ENCODE measurements at places on chromosomes 11 and 22.

GRCh38 chr11:78138694-78139421 is 568 bp downstream of the ALG8 start:
- DNase-seq, result no peak

- DNase-seq, result no peak
Observed at GRCh38 chr11:103628121-103628520, 408.3 kb upstream of the DDI1 start.

DNA sequence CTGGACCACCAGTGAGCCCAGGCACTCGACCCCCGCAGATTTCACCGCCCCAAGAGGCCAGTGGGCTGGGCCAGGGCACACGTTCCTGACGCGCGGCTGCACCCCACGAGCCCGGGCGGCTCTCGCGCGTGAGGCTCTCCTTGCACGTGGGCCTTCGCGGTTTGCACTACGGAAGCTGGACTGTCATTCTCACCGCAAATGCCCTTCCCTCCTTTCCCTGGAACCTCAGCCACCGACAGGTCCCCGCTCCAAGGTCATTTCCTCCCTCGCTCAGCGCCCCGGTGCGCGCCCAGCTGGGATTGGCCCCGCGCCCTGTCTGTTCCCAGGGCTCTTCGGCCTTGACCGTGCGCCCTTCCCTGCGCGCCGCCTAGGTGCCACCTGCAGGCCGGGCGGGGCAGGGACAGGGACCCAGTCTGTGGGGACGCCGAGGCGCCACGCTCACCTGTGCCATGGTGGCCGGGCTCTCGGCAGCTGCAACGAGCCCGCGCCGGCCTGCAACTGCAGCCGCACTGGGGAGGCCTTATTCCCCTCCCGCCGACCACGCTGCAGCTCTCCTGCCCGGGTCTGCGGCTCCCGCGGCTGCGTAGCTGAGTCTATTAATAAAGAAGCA is 2.1 kb upstream of the CPT1A start:
- DNase-seq, result peak; percentile 49

DNA sequence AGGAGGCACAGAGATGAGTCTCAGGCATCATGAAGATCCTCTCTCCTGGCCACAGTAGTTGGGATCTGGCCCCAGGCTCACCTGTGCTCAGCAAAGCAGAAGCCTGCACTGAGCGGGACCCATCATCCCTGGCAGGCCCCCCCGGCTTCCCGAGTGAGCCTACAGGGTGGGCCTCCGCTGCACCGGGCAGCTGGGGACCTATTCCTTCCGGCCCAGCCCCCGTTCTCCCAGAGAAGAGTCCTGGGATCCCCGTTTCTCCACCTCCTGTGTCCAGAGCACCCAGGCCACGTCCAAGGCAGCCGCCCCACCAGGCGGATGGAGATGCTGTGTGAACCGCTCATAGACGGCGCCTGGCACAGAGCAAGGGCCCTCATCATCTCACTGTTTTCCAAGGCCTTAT is 52.5 kb downstream of the ANO1 start:
- DNase-seq, result no peak

GRCh38 chr11:383431-383830 is 10.6 kb upstream of the PKP3 start:
- DNase-seq, result no peak

DNA sequence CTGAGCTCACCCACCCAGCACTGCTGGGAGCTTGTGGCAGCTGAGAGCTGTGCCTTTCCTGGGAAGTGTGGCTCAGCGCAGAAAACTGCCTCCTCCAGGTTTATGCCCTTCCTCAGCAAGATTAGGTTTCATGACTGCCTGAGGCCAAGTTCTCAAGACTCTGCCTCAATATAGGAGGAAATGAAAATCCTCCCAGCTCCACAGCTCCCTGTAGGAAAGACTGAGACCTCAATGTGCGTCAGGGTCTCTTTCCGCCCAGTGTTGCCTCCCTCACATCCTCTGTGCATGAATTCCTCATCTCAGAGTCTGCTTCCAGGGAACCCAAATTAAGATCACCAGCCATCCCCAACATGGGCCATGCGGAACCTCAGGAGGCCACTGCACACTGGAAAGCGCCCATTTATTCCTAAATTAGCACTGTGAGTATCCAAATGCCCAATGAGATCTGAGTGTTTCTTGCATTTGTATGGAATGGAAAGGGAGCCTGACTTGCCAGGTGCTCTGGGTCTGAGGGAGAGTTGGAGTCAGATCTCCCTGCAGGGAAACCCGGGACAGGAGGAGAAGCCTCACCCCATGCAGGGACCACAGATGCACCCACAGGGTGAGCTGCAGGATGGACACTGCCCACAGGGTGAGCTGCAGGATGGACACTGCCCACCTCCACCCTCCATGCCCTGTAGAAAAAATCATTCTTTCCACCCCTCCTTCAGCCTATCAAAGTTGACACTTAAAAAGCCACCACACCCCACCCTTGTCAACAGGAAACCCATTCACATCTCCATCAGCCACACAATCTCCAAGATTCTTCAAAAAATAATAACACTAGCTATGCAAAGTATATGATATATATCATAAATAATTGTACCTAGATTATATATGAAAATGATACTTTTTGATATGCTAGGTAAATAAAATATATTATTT is 97.4 kb upstream of the IGLL5 start:
- no peak for DNase-seq

GRCh38 chr11:45141631-45142030 is 4.8 kb upstream of the PRDM11 start:
- no peak for DNase-seq

DNA sequence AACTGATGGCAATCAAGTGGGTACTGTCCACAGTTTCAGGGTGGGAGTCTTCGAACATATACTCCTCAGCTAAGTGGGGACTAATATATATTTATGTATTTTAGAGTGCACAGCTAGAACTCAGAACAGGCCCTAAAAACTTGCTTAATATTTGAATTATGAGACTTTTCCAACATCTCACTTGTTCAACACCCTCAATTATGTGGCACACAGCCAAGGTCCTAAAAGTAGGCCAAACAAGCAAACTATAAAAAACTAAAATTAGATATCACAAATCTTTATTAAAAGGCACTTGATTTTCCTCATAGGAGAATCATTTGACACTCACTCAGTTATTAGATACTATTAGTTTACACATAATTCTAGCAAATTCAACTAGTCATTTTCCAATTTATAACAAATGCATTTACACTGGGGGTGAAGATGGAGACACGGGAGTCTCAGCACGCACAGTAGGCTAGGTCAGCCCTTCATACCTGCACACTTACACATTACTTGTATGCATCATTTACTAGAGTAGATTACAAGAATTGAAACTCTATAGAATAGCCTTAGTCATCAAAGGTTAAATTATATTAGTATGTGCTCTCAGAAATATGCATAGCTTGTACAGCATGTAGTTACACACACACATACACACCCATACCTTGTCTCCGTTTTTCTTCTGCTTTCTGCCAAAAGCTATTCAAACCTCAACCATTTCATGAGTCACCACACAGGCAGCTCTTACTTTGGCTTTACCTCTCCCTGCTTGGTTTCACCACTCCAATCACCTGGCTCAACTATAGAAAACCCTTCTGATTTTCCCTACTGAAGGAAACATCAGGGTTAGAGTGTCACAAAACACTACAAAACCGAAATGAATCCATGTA is 171.5 kb downstream of the SBF2 start:
- no peak for DNase-seq

DNA sequence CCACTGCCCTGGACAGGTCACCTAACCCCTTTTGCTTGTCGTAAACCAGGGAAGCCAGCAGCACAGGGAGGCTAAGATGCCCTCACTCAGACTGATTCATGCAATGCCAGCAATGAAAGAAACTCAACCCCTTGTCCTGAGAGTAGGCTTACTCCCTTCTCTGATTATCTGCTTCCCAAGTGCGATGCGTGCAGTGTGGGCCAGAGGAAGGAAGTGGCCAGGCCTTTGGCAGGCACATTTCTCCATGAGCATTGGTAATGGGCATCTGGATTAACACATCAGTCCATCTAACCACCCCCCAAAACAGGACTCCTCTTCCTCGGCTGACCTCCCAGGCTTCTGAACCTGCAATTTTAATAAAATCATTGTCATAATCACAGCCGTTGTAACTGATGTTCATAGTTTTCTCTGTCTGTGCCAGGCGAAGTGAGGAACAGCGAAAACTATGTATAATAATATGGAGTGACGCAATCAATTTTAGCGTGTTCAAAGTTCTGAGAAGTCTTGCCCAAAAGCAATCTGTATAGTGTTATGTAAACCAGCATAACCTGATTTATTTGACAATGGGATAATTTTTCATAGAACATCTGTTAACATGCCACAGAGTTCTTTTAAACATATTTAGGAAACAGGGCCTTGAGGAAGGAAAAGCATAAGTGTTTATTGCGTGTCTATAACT is 33.9 kb downstream of the TST start:
- no peak for DNase-seq

DNA sequence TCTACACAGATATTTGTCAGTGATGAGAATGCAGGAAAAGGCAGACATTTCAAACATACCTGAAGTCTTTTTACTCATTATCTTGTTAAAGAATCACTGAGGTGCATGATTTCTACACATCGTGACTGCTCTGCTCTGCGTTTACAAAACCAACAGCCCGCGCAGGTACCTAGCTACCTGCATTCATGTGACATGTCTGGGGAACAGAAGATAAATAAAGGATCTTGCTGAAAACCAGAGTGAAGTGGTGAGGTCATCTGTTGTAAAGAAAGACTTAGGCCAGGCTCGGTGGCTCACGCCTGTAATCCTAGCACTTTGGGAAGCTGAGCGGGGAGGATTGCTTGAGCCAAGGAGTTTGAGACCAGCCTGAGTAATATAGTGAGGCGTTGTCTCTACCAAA is 15.7 kb downstream of the ASPHD2 start:
- no peak for DNase-seq

- no peak for DNase-seq
Observed at GRCh38 chr11:11027288-11027687, 169.4 kb upstream of the ZBED5 start.

DNA sequence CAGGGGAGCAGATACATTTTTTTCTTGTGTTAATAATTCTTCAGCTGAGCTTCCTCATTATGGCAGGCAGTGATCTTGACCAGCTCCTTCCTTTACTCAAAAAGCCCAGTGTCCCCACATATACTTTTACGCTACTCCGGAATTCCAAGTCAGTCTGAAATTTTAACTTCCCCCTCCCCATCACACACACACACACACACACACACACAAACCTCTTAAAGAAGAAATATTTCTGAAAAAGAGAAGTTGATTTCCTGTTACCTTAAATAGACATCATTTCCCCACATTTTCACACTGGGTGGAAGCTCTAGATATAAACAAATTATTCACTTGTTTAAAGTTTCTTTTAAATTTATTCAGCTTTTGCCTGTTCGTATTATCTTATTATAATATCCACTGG is 113.9 kb downstream of the DBX1 start:
- no peak for DNase-seq

GRCh38 chr11:95522874-95523273 is 266.7 kb downstream of the FAM76B start:
- DNase-seq, result no peak

GRCh38 chr22:24146194-24146616 is 35.1 kb upstream of the SUSD2 start:
- DNase-seq, result no peak

DNA sequence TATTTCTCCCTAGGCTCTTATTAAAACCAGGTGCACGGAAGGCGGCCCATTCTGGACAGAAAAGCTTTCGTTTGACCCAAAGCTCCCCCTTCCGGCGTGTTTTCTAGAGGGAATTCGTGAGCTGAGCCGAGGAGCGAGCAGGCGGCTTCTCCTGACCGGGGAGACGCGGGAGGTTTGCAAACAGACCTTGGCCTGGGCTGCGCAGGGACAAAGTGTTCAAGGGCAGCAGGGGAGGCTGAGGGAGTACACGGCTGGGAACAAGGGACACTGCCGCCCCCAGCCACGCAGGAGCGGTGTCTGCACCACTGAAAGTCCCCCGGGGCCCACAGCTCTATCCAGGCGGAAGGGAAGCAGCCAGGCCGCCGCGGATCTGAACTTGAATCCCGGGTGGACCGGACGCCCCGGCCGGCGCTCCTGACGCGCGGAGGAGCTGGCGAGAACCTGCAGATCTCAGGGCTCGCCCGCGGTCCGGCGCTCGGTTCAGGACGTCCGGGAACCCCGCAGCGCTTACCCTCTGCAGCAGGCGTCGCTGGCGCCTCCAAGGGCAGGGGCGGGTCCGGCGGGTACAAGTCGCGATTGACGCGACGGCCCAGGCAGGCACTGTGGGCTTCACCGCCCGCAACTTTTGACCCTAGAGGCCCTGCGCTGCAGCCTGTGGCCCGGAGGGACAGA is 101.9 kb downstream of the WT1 start:
- DNase-seq, result peak; percentile 31
